ENCODE measurements at places on chromosomes 11 and 22.

- no peak for DNase-seq
These were observed 90.0 kb downstream of the DHCR7 start for GRCh38 chr11:71358122-71358728.

DNA sequence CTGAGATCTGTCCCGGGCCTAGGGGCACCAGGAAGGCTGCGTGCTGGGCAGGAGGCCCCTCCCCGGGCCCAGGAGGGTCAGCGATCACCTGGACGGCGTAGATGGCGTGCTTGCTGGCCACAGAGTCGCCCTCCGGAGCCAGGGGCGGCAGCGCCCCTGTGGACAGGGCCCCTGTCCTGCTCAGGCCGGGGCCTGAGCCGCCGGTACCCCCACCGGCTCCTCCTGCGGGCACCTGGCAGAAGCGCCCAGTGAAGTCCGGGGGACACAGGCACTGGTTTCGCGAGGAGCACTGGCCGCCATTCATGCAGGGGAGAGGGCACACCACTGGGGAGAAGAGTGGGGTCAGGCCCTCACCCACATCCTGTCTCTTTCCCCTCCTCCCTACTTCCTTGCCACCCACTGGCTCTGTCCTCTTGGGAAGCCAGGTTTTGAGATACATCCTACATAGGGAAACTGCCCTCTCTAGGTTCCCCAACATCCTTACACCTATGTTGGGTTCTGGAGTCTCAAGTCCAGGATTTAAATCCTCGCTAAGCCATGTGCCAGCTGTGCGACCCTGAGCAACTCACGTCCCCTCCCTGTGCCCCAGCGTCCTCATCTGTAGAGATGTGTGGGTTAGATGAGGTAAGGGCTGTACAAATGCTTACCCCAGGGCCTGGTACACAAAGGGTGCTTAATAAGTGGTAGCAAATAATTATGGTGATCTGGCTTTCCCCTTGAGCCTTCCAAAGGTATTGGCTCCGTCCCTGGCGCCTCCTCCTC lies 3.9 kb downstream of the LTBP3 start:
- no peak for DNase-seq

GRCh38 chr11:8759634-8760033 lies 77.0 kb downstream of the RPL27A start:
- no peak for DNase-seq

- no peak for DNase-seq
These were observed 133.7 kb downstream of the SNX19 start for GRCh38 chr11:130782361-130783222.

DNA sequence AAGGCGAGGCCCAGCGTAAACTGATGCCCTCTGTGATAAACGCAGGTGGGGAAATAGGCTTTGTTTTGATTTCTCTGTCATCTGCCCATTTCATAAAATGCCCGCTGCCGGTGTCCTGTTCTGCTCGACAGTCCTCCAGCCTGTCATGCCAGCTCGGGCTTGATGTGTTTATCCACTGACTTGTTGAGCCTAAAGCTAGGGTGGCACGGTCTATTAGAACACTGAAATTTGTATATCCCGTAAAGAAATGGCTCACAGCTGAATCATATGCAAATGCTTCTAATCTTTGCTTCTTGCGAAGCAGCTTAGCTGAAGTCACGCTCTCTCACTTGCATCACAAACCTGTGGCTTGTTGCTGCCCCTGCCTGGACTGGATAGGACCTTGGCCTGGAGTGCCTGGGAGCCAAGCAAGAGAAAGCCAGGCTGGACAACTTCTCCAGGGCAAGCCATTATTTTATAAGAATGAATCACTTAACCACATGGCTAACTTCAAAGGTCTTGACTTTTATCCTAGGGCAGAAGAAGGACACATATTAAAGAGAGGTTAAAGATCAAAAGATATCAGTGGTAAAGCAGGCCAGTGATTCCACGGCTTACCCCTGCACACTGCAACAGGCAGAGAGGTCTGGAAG lies 33.1 kb downstream of the EHF start:
- no peak for DNase-seq

- no peak for DNase-seq
These were observed 2.4 kb upstream of the CECR2 start for GRCh38 chr22:17366830-17367229.

DNA sequence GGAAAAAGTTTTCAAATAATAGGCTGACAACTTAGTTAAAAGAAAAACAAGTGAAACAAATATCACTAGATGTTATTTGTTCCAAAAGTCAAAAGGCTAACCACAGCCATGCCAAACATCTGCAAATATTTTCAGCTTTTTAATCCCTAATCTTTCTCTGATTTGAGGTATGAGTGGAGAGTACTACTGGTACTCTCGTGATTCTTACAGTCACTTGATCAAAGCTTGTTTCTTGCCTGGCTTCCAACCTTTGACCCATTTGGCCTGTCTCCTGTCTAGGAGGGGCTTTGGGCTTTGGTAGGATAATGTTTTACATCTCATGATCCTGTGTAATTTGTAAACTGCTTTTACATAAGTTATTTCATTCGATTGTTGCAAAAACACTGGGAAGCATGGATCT lies 301.8 kb upstream of the SORL1-AS1 start:
- DNase-seq = no peak

- DNase-seq = no peak
These were observed 24.7 kb downstream of the LDLRAD3 start for GRCh38 chr11:35968386-35969088.

DNA sequence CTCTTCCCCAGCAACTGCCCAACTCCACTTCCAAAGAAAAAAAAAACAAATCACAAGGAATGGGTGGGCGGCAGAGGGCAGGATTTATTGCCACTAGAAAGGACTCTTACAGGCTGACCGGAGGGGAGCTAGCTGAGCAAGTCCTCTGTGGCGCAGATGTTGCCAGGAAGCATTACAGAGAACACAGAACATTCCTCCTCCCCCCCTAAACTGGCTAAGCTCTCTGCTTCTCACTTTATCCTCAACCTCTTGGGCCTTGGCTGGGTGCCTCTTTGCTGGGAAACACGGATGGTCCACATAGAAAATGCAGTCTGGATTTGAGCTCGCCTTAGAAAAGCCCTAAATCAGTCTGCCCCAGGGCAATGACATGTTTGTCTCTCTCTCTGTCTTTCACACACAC lies 12.6 kb upstream of the FJX1 start:
- no peak for DNase-seq

DNA sequence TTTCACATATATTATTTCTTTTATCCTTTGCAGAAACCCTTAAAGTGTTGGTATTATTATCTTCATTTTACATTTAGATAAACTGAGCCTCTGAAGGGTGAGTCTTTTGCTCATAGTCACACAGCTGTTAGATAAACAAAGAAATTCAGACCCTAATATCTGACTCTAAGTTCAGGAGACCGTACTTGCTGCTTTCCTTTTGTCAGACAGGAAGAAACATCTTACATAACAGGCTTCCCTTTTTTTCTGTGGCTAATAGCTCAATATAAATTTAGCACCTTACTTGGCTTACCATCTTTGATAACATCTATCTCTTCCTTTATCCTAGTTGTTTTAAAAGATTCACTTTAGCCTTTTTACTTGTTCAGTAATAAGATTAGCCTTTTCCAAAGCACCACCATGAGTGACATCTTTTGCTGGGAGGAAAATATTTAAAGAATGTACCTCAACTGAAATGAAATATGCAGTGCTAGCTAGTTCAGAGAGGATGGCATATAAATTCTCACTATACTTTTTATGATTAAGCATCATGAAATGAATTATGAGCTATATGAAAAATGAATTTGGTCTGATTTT lies 128.6 kb downstream of the WNT11 start:
- DNase-seq = no peak

DNA sequence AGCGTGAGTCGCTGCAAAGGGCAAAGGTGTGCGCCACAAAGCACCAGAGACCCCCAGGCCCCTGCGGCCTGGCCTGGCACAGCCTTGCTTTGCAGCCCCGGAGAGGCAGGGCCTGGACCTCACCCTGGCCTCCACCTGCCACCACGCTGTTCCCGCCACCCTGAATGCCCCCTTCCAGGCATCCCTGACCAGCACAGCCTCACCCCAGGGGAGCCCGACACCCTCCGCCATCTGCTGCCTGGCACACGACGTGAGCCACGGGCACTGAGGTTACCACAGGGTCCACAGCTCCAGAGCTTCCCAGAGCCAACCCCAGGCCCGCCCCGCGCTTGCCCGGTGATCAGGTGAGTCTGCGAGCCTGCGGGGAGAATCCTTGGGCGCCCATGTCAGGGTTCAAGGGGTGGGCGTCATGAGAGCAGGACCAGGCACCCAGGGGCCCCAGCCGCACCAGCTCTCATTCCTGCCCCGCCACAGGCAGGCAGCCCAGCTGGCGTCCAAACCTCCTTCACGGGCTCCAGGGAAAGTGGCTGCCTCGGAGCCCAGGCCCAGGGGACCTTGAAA lies 171.3 kb downstream of the BRD1 start:
- DNase-seq = no peak

- DNase-seq = no peak
These were observed 4.6 kb downstream of the MYH9 start for GRCh38 chr22:36383110-36383581.

DNA sequence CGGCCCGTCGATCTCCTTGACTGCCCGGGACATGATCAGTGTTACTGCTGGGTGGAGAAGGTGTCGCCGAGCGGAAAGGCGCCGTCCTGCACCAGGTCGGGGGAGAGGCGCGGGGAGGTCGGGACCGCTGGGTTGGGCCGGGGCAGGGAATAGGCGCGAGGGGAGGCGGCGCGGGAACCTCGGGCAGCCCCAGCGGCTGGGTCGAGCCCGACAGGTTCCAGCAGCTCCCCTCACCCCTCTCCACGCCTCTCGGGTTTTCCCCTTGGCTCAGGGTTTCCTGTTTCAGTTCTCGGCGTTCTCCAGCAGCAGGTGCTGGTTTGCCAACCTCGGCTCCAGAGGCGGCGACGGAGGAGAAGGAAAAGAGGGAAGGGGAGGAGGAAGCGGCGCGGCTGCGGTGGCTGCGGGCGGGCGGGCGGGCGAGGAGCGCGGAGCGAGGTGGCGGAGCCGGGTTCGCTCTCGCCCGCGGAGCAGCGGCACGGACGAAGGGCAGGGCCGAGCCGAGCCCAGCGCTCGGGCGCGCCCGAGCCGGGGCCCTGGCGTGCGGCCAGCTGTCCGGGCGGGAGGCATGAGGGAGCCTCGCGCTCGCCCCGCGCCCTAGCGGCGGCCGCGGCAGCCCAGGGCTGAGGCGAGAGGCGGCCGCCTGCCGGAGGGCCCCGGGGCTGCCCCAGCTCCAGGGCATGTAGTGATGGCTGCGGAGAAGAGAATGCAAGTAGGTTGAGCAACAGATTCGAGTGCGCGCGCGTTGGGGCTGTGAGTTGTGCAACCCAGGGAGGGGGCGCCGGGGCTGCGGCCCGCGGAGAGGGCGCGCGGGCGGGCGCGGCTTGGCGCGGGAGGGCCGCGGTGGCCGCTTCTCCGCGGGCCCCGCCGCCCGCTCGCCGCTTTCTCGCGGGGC lies at the start of gene ZC3H12C:
ZC3H12C (plus strand) TSS at position 878 of the 892 bp plus-strand sequence. CDS start 20 bp downstream, outside the sequence.
- DNase-seq = peak; percentile 75

GRCh38 chr11:63698976-63699733 lies 17.9 kb downstream of the RTN3 start:
- no peak for DNase-seq

- DNase-seq = no peak
These were observed 9.5 kb upstream of the PKP3 start for GRCh38 chr11:384511-384910.

- no peak for DNase-seq
These were observed 330.5 kb downstream of the TBC1D22A start for GRCh38 chr22:47092896-47093311.

GRCh38 chr11:11965192-11965591 lies 43.2 kb downstream of the DKK3 start:
- DNase-seq = no peak

GRCh38 chr11:36775756-36776155 lies 177.7 kb upstream of the RAG2 start:
- no peak for DNase-seq

GRCh38 chr11:74992852-74993251 lies 4.1 kb downstream of the NEU3 start:
- DNase-seq = no peak

DNA sequence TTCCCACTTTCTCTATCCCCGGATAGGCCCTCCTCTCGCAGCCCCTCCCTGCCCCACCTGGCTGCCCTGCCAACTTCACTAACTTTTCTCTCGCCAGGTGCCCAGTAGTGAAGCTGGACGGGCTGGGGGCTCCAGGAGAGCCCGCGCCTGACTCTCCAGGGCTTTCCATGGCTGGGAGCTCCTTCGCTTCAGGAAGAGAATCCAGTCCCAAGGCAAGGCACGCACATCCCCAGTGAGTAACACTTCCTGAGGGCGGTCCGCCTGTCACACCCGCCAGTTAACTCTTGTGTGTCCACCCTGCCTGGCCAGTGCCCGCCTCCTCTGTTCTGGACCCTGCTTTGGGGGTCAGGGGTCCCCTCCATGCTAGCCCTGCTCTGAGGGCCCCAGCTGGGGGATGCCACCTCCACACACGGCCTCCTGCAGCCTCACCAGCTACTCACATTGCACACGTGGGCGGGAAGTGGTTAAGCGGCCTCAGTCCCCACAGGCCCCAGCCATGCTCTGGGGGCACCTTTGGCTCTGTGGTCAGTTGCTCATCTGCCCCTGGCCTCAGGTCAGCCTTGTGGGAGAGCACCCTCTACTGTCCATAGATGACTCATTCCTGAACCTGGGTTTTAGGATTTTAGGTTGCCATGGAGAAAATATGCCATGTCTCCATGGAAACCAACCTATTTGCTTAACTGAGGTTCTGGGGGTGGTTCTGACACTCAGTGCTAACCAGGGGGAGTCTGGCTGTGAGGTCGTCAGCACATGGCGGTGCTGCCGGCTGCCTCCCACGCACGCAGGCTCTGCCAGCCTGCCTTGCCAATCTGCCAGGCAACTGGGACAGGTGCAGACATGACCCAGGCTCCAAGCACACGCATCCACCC lies at the start of gene RIN1:
RIN1 (minus strand) TSS at position 201 of the 869 bp plus-strand sequence; CDS start at position 169, 32 bp downstream.
- peak; percentile 72 for DNase-seq

GRCh38 chr11:72222106-72222891 lies 2.3 kb upstream of the INPPL1 start:
- DNase-seq = no peak

GRCh38 chr22:44596396-44597125 lies 98.5 kb upstream of the RTL6 start:
- no peak for DNase-seq

- DNase-seq = no peak
These were observed 135.4 kb upstream of the LARGE1 start for GRCh38 chr22:34055525-34056200.

- DNase-seq = no peak
These were observed 436.2 kb upstream of the LARGE1 start for GRCh38 chr22:34356481-34356880.

Measured in occipital lobe (tissue), 3 donors.